ENCODE measurements at places on chromosomes 3 and 15.

DNA sequence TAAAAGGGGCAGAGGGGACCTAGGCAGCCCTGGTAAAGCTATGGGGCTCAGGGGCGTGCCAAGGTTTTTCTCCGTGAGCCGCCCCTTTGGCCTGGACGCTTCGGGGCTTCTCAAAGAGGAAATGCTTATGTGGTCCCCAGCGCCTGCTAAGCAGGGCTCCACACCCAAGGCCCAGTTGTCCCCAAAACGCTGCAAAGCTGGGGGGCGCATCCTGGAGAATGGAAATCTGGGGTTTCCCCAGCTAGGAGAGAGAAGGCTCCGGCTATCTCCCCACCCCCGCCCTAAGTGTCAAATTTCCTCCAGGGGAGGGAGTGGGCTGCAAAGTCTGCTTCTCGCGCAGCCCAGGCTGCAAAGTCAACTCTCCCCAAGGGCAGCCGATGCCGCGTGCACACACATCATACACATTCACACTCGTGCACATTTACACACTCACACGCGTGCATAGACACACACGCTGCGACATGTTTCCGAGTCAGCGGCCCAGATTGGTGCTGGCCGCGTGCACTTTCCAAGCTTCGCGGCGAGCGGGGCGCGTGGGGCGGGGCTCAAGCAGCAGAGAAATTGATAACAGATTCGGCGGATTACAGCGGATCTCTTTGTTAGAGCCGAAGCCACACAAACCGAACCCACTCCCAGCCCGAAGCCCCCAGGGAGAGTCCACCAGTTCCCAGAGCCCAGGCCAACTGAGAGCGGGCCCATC, 4.5 kb downstream of the WNT5A start:
- DNase-seq, result no peak

DNA sequence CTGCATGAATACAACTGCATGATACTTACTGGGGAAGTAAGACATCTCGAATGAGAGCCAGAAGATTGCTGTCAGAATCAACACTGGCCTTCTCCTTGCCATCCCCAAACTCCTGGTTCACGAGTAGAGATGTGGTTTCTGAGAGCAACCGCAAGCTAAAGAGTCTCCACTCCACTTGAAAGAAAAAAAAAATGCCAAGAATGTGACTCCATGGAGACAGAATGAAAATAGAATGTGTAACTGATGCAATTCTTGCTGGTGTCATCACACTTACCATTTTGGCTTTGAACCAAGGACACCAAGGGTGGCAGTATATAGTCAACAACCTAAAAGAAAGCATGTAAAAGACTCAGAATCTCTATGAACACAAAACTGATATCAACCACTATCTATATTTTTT, 280.4 kb downstream of the ULK4 start:
- no peak for DNase-seq

DNA sequence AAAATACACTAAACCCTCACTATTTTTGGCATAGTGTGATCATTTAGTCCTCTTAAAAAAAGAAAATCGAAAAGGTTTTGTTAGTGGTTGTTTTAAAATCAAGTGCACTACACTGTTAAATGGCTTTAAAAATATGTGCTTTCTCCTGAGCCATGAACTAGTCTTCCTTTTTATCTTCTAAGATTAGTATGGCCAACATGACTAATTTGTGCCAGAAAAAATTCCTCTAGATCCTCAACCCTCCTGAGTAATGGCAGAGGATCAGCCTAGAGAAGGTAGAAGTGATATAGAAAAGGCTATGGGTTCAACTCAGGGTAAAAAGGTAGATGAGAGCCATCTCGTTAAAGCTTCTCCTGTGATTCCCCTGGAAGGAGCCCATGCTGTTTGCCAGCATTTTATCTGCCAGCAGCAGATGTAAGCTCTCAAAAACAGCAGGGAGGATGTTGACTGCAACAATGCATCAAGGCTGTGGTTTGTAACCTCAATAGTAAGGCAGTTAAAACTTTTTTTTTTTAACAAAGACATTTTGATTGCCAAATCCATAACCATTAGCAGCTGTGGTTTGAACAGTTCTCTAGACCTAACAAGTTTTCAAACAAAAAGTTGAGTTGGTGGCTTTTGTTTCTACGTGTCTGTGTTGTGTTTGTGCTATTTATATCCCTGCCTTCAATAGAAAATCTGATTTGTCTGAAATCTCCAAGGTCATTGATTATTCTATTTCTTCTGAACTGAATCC, 30.2 kb upstream of the ZNF609 start:
- no peak for DNase-seq

DNA sequence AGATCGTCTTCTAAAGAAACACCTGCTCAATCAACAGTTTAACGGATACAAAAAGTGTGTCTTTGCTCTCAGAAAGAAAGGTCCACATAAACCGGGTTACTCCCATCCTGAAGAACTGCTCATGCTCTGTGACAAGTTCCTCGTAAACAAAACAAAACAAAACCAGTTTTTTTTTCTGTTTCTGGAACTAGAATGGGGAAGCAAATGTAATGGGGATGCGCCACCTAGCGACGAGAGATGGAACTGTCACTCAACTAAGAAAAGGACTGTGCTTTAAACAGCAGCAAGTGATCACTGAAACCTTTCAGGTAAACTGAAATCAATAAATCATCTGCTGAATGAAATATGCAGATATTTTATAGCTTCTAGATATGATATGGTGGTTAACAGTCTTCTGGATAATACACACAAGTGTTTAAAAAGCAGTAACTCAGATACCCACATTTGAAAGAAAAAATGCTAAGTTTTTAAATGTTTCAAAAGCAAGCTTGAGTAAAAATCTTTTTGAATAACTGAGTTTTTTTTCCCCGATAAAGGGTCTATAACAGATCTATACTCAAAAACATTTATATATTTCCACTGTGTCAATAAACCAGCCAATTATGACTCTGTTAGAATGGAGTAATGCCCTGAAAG, 10.9 kb downstream of the TM2D3 start:
- DNase-seq, result peak; percentile 78

GRCh38 chr15:53974813-53975212, 3.4 kb upstream of the UNC13C start:
- no peak for DNase-seq

DNA sequence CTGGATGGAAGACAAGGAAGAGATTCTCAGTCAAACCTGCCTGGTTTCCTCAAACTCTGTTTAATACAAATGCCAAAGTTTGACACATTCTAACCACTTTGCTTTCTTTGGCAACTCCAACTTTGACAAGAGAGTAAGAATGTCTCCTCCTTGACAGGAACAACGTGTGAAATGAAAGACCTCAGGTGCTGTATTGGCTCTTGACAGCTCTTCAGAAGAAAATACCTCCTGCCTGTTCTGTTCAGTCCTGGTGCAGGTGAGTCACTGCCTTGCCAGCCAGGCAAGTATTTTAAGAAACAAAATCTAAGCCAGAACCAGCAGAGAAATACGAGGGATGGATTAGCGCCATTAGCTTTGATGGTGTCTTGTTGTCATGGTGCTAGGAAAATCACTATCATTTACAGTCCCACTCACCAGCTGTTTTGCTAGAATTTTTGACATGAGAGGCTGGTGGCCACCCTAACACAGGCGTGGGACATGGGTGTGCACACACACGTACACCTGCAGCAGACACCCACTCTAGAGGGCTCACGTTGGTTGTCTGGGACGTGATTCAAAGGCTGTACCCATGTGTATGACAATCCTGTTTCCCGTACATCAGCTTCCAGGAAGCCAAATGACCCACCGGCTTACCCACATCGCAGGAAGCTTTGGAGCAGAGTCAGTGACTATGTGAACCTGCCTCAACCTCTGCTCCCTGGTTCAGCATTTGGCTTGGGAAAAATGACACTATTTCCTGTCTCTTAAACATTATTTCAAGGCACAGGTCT, 60.4 kb downstream of the CCNL1 start:
- no peak for DNase-seq

DNA sequence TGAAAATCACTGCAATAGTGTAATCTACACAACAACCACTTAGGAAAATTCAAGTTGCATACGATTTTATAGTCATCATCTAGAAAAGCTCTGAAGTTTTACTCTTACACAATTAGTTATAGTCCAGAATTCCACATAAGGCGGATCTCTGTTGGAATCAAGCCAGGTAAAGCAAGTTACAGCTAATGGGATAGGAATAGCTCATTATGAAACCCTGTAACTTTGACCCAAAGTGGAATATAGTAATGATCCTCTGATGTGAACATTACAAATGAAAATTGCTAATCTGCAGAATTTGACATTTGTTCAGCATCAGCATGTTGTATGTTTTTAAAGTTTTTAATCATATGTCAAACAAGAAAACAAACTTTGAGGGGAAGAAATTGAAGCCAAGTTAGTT, 4.4 kb downstream of the CERS3 start:
- no peak for DNase-seq

DNA sequence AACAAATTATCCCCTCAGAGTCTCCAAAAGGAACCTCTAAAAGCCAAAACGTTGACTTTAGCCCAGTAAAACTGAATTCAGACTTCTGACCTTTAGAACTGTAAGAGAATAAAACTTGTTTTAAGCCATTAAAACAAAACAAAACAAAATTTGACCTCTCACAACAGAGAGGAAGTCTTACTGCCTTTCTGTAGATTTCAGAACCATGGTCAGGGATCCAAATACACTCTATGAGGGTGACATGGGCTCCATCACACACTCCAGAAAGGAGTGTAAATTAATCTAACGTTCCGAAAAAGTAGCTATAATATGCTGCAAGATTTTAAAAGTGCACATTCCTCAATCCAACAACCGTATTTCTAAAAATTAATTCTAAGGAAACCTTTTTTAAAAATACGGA, 19.2 kb upstream of the RPL14 start:
- no peak for DNase-seq

- DNase-seq, result no peak
These were observed 742 bp downstream of the PLA2G4F start for GRCh38 chr15:42155546-42156242.

DNA sequence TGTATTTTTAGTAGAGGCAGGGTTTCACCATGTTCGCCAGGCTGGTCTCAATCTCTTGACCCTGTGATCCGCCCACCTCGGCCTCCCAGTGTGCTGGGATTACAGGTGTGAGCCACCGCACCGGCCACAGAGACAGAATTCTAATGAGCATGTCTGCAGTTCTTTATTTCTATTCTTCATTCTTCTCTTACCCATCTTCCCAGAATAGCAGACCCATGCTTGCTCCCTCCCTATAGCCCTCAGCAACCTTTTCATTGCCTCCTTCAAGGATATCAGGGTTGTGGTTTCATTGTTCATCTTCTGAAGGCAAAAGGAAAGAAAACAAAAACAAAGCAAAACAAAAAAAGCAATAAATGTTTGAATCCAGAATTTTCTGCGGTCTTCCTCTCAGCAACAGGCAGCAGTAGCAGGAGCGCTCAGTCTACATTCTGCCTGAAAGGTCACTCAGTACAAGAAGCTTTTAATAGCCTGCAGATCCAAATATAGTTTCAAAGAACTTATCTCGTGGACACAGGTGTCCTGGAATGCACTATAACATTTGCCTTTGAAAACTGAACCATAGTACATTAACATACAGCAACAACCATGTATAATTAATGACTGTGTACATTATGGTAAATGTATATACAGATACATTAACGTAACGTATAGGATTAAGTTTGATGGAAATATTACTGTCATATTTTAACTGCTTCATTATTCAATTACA, at the start of gene SMCO1:
Gene SMCO1, minus strand, starts transcription at position 434 of the 709 bp plus-strand sequence. Its CDS starts 137 bp downstream, at position 297.
- DNase-seq, result no peak

DNA sequence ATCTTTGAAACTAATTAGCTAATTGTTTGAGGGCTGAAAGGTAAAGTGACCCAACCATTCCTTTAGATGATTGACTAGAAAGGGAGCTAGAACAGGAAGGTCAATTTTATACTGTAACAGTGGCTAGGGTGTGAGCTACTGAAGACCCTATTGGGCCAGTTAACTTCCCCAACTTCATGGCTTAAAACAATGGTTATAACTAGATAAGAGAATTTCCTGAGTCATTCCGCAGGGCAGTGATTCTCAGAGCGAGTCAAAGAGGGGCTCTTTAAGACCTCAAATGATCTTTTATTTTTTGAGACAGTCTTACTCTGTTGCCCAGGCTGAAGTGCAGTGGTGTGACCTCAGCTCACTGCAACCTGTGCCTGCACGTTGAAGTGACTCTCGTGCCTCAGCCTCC, 33.7 kb upstream of the TTBK2 start:
- DNase-seq, result no peak

DNA sequence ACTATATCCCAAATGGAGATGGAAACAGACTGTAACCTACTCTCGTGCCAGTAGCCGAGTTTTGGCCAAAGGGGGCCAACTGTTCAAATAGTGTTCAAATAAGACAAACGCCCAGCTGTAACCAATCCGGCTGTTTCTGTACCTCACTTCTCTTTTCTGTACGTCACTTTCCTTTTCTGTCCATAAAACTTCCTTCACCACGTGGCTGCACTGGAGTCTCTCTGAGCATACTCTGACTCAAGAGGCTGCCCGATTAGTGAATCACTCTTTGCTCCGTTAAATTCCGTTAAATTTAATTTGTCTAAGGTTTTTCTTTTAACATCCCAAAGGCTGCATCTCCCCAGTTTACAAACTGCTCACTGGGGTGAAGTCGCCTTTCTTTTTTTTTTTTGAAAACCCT, 219.2 kb upstream of the P2RY1 start:
- no peak for DNase-seq

DNA sequence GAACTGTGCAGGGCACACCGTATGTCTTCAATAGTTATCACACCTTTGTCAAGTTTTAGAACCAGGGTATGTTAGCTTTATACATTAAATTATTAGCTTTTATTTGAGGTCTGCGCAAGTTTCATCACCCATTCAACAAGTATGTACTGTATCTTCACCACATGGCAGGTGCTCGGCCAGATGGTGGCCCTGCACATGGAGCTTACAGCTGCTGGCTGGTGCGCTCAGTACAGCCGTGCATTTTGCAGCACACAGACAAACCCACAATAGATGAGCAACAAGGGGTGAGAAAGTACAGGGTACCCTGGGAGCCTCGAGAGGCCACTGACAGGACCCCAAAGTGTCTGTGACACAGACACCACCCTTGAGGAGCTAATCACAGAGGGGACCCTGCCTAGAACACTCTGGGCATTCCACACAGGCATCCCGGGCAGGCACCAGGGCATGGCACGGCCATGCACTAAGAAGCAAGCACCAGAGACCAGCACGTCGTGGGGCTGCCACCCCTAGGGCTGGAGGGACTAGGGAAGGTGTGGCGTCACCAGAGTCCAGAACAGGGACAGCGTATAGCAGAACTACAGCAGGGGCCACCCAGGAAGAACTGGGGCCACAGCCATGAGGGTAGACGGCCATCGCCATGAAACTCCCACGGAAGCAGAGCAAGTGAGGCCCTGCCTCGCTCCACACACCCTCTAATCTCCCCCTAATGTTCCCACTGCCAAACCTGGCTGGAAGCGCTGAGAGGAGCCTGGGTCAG, 27.4 kb downstream of the ZXDC start:
- no peak for DNase-seq

- DNase-seq, result no peak
These were observed 81.8 kb downstream of the CLASP2 start for GRCh38 chr3:33636125-33636850.
